ENCODE measurements at places on chromosomes 12 and 14.

DNA sequence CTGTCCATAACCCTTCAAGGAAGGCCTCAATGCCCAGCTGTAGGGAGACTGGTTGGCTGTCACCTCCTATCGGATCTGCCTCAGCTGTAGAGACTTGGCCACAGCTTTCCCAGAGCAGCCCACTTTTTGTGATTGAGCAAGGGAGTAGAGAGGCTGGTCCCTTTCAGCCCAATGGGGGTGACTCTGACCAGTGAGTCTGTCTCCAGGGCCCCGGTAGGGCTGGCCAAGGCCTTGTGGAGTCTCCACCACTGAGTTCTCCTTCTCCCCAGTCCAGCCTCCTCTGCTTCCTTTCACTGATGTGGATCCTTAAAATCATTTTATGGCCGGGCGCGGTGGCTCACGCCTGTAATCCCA is 14.5 kb upstream of the HPD start:
- no peak for DNase-seq

DNA sequence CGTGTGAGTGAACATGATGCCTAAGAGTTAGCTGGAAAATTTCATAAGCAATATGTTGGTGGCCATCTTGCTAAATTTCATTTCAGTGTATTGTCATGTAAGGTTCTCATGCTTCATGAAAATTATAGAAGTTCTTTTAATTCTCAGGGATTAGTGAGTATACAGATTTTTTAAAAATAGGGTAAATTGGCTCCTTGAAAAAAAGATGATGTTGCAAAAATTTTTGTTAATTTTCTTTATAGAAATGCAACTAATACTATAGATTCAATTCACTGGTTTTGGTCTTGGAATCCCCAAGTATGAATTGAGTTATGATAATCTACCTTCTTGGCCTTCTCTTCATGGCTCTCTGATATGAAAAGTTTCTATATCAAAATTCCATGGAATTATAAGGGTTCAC is 75.4 kb downstream of the NTN4 start:
- no peak for DNase-seq

DNA sequence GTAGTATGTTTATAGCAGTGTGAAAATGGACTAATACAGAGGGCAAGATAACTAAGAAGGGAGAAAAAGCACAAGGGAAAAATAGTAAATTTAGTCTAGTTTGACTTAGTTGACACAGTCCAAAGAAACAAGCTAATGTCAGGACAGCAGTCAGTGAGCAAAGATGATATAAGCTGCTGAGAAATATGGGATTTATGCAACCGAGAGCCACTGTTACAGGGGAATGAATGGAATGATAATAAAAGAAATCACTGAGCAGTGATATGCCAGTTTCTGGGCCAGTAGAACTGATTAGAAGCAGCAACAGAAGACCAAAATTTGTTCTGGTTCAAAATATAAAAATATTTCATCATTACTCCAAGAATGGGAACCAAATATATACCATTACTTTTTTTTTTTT is 60.1 kb downstream of the R3HDM2 start:
- DNase-seq, result no peak

DNA sequence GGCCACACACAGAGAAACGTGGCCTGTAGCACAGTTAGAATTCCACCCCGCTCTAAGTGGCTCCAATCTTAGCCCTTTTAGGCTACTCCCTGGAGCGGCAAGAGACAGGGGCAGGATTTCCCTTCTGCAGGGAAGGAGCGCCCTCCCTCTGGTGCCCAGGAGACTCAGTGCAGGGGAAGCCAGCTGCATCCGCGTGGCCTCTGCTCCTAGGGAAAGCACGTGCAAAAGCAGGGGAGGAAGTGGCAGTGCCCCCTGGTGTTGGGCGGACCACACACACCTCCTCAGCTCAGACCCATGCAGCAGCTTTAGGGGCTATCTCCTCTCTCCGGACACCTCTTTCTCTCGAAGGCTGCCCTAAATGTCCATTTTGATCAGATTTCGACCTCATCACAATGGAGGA is 50.0 kb downstream of the SPRING1 start:
- DNase-seq, result no peak

DNA sequence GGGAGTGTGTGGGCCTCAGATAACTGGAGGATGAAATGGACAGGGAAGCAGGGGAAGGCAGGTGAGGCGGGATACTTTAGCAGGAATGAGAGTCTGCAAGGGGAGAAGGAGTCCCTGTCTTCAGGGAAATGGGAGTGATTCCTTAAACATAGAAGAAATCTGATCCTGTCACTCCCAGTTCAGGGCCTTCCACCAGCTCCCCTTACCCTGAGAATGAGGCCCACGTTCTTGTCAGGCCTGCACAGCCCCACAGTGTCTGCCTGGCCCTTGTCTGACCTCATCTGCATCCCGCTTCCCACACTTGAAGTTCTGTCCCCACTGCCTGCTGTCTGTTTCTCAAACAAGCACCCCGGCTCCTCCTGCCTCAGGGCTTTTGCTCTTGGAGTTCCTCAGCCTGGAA is 12.6 kb upstream of the LRP1-AS start:
- DNase-seq, result no peak

- DNase-seq, result no peak
These were observed 273.6 kb upstream of the PWP1 start for GRCh38 chr12:107411792-107412535.

DNA sequence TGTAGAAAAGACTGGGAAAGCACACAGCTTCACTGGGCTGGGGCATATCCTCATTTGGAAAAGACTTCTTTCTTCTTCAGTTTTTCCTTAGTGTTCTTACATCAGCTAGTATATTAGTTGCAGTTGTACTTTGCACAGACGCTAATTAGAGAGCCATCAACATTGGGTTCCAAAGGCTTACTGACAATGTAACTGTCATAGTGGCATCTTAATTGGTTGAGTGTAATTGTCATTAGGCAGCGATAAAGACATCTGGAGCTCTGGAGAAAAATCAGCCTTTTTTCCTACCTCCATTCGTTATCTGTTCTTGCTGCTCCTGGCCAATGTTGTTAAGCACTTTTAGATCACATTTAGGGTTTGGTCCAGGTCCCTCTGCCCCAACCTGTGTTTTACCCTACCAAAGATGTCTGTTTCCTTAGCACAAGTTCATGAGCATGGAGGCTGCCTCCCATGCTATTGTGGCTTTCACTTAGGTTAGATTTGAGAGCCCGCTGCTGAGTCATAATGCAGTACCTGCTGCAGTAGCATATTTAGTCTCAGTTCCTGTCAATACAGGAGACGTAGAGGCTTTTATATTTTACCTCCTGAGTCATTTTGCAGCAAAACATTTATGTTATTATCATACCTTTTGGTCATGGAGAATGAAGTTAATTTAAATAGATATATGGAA is 49.2 kb downstream of the FBXW8 start:
- no peak for DNase-seq

- DNase-seq, result no peak
These were observed 49.1 kb downstream of the NCOR2 start for GRCh38 chr12:124518051-124518932.

DNA sequence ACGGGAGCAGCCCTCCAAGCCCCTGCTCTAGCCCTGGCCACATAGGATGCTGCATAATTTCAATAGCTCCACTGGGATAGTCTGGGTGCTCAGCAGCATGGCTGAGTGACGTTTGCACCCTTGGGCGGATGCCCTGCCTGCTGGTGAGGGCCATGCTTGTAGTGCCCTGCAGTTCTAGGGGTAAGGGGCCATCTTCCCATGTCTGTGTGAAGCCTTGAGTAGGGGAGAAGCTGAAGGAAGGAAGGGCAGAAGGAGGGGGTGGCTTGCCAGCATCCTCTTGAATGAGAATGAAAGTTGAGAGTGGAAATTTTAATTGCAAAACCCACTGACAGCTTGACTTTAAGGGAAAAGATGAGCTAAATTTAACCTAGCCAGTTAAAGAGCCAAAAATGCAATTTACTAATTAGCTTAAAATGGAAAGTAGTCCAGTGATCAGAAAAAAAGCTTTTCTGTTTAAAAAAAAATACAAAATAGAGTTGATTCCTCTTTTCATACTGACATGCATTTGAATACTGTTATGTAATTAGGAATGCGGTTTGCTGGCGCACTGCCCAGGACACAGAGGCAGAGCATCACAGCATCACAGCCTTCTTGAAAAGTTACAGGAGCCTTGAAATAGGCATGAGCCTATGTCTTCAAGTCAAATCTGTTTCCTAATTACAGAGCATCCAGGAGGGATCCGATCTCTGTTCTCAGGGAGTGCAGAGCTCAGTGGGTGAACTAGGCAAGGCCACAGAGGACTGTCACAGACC is 18.5 kb upstream of the EML1 start:
- no peak for DNase-seq

Measured in stimulated activated CD4-positive, alpha-beta T cell treated with anti-CD3 and anti-CD28 coated beads, Interleukin-12 subunit alpha, Interleukin-12 subunit beta, amount 100 ng/mL, for 24 hours (primary cell).